ENCODE measurements at places on chromosomes 4 and X.

DNA sequence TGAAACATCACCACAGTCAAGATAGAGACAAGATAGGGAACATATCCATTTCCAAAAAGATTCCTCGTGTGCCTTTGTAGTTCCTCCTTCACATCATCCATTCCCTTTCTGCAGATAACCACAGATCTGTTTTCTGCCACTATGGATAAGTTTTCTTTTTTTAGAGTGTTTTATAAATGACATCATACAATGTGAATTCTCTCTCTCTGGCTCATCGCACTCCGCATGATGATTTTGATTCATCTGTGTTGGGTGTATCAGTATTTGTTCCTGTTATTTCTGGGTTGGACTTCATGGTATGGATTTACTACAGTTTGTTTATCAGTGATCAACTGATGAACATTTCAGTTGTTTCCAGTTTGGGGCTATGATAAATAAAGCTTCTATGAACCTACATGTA lies 23.2 kb upstream of the ANXA3 start:
- peak; percentile 27 for DNase-seq

DNA sequence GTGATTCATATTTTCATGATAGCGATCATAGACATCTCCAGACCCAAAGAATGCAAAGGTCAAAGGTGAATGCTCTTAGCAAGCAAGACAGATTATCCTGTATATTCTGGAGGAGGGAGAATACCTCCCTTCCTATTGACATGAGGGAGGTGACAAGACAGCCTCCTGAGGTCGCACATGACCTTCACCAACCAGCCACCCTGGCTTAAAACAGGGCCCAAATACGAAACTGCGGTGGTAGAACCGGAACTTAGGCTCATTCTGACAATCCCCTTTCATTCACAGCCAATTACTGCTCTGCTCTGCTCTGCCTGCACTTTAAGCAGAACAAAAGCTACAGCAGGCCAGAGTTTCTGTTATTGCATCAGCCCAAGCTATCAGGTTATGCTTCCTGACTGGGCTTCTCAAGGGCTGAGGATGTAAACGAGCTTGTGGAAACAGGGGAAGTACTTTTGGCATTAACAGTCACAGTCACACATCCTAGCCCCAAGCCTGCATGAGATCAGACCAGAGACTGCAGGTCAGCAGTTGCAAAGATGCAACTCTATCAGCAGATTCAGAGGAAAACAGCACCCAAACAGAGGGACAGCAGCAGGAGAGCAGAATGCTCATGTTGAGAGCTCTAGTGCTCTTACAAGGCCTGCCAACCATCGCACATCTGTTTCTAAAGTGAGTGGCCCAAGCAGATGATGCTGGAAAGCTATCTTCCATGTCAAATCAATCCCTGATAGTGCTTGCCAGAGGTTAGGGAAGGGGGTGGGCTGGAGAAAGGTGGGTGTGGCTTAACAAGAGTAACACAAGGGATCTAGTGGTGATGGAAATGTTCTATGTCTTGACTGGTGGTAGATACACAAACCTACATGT lies 51.3 kb upstream of the MAP3K15 start:
- peak; percentile 55 for DNase-seq

GRCh38 chr4:127307996-127308395 lies 324.8 kb upstream of the INTU start:
- no peak for DNase-seq

- DNase-seq, result no peak
Measured at GRCh38 chrX:150326541-150327247, 36.4 kb upstream of the MAMLD1 start.

GRCh38 chrX:17077361-17077760 lies 130.9 kb downstream of the REPS2 start:
- DNase-seq, result peak; percentile 54

GRCh38 chrX:135434258-135435138 lies 12.8 kb downstream of the SMIM10L2A start:
- DNase-seq, result no peak

GRCh38 chrX:51798701-51799100 lies 55.5 kb downstream of the GSPT2 start:
- no peak for DNase-seq
